ENCODE measurements at places on chromosomes 3 and 15.

DNA sequence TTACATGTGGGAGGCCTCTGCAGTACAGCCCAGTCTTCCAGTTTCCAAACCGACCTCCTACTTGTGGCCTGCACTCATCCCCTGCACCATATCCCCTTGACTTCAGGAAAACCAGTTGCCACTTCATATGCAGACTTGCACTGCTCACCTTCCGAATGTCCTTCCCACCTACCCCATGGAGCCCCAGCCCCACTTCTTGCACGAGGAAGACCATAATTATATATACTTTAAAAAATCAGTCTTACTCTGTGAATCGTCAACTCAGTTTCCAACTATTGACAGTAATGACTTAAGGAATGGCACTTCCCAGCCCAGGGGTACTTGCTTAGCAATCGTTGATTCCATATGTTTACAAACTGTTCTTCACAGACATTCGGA, 136.1 kb downstream of the OPA1 start:
- no peak for DNase-seq

DNA sequence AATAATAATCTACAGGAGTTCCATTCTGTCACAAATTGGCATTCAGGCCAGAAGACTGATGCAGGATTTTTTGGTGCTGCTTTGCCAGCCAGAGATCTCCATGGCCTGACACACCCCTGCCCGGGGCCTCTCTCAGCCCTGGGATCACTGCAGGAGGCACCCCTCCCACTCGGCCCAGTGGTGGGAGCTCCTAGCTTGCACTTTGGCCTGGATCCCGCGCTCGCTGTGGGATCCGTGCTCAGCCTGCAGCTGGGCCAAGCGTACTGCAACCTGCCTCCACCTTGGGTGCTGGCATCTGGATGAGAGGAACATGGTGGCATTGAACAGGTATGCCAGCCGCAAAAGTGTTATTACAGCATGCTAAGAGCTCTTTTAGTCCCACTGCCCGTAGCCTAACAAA, 656.7 kb upstream of the CCDC54 start:
- no peak for DNase-seq

DNA sequence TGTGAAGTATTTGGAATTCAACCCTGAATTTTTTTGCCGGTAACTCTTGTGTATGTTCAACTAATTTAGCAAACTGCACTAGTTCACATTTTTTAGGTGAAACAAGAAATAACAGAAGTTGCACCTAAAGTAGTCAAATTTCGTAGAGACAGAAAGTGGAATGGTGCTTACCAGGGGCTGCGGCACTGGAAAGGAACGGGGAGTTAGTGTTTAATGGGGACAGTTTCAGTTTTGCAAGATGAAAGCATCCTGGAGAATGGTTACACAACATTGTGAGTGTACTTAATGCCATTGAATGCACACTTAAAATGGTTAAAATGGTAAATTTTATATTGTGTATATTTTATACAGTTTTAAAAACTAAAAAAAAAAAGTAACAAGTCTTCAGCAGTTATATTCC, 27.4 kb downstream of the PPARG start:
- DNase-seq: no peak

GRCh38 chr15:64037116-64037515, 9.2 kb downstream of the DAPK2 start:
- DNase-seq: no peak

GRCh38 chr3:140384876-140385275, 293.0 kb upstream of the TRIM42 start:
- DNase-seq: no peak

- no peak for DNase-seq
Observed at GRCh38 chr3:80677796-80678195, 910.0 kb upstream of the ROBO1 start.

DNA sequence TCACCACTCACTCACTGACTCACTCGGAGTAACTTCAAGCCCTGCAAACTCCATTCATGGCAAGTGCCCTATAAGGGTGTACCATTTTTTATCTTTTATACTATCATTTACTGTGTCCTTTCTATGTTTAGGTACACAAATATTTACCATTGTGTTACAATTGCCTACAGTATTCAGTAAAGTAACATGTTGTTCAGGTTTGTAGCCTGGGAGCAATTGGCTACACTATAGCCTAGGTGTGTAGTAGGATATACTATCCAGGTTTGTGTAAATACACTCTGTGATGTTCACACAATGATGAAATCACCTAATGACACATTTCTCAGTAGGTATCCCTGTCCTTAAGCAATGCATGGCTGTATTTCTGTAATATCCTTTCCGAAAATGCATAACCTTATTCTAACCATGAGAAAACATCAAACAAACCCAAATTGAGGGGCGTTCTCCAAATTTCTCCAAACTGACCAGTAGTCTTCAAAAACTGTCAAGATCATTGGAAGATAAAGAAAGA, 17.9 kb upstream of the CNOT10 start:
- DNase-seq: no peak

DNA sequence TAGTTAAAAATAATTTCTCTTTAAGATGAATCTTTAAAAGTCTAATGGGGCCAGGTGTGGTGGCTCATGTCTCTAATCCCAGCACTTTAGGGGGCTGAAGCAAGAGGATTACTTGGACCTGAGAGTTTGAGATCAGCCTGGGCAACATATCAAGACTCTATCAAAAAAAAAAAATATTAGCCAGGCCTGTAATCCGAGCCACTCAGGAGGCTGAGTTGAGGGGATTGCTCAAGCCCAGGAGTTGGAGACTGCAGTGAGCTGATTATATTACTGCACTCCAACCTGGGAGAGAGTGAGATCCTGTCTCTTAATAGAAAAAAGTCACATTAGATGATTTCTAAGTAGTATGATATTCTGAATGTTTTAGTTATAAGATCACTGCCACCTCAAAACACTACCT, 322.0 kb upstream of the MANF start:
- DNase-seq: no peak

DNA sequence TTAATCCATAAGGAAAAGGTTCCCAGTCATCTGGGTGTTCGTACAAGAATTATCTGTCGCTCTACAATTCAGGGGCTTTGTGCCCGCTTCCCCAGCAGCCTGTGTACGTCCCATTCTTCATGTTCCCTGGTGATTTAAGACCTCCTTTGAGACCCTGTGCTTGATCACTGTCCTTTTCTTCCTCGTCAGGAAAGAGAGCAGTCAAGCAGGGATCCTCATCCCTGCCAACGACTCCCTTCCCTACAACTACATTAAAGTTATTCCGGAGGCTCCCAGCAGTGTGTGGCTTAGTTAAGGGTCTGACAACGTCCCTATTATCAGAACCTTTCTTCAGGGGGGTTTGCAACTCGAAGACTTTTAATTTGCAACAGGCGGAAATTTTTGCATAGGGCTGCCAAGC, 175.7 kb downstream of the FOXP1 start:
- no peak for DNase-seq

DNA sequence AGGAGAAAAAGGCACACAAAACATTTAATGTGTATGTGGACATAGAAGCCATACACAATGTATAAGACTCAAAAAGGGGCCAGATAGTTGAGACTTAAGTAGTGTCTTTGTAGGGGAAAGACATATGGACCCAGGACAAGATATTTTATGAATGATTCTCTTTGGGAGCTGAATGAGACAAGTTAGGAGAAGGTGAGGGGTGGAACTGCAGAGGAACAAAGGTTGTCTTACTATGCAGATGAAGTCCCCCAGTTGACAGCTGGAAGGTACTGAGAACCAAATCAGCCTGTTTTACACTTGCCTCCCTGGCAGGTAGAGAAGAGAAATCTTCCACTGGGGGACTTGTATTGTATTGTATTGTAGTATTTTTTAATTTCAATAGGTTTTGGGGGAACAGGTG, 14.9 kb upstream of the GCNT3 start:
- no peak for DNase-seq

DNA sequence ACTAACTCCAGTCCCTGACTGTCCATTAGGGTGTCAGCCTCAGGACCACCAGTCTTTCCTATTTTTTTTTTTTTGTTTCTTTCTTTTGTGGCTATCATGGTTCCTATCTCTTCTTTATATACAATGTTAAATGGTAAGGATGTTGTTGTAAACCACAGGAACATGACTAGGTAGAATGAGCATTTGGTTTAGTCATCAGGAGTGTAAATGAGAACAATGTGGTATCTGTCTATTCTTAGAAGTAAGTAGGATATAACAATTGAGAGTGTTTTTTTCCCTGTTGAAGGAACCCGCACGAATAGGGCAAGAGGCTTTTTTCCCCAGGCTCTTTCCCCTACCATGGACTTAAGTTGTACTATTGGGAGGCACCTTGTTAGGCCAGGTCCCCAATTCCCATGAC, 880.3 kb upstream of the GBE1 start:
- DNase-seq: no peak

Measured in coronary artery (tissue), 2 donors.